ENCODE measurements at places on chromosomes 12 and 14.
A peak's percentile ranks its signal among the peaks of the same experiment; 100 is the strongest.

- no peak for DNase-seq
Measured at GRCh38 chr14:74698465-74698864, 14.4 kb downstream of the AREL1 start.

DNA sequence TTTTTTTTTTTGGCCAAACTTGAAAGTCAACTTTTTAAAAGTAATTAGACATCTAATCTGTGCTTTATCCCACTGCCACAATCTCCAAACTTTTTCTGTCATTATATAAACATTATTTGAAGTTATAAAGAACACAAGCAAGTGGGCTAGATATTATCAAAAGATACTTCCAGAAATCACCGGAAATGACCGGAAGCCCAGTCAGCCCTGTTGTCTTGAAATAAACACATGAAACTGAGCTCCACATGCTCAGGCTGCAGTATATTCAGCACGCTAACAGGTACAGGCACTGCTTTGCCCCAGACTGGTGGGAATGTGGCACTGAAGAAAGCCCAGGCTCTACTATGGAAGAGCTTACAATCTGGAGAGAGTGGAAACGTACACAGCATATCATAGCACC lies 158.9 kb upstream of the PLEKHG7 start:
- DNase-seq, result no peak

GRCh38 chr12:110538869-110539622 lies 36.9 kb downstream of the RAD9B start:
- DNase-seq, result no peak

DNA sequence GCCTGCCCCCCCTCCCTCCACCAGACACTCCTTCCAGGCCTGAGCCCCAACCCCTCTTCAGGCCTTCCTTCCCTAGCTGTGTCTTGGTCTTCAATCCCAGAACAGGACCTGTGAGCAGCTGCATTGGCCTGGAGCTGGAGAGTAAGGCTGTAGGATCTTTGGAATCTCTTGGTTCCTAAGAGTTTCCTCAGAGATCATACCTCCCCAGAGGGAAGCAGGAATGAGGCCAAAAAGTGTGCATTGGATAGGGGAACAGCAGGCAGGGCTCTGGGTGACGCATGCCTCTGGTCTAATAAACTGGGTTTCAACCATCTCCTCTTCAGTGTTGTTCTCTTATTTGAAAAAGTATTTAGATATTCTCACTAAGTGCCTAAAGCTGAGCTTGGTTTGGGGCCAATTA lies 1.8 kb upstream of the SMARCD1 start:
- no peak for DNase-seq

DNA sequence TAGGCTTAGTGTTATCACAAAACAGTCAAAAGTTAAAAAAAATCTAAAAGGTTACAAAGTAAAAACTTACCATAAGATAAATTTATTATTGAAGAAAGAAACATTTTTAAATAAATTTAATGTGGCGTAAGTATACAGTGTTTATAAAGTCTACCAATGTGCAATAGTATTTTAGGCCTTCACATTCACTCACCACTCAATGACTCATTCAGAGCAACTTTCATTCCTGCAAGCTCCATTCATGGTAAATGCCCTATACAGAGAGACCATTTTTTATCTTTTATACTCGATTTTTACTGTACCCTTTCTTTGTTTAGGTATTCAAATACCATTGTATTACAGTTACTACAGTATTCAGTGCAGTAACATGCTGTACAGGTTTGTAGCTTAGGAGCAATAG lies 124.5 kb downstream of the ANO4 start:
- DNase-seq, result no peak

GRCh38 chr12:68374307-68374982 lies 42.3 kb upstream of the MDM1 start:
- DNase-seq, result peak; percentile 86

GRCh38 chr14:50045837-50046236 lies 70.5 kb downstream of the VCPKMT start:
- DNase-seq, result no peak

All from activated CD8-positive, alpha-beta memory T cell treated with anti-CD3 and anti-CD28 coated beads, Interleukin-2, amount 10 ng/mL, durations not matched to agents 7 days and 5 days (primary cell).